ENCODE measurements at places on chromosomes 6 and 20. TPM values are rescaled to one million over a fixed set of nuclear protein-coding genes. Genes with fewer than 3 reads are reported as not detected.

TBXT gene
- total RNA-seq: not detected

DNA sequence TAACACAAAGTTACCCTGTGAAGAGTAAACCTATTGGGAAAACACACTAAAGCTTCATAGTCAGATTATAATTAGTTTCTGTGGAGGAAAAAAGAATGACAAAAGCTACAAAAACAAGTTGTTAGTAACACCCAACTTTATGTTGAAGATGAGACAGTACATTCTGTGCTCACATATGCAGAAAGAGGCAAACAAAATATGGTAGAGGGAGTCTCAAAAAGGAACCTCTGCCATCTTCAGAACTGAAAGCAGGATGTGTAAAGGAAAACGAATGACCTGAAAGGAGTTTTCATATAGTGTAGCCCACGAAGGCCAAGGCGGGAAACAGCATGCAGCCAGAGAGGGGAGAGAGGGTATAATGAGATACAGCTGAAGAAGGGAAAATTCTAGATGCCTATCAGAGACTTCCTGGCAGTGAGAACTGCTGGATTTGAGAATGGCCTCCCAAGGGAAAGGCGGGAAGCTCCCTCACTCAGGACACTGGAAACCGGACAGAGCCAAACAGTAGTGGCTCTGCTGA is 84.1 kb upstream of the HEY2 start:
- no peak overlapping the region for H3K27ac ChIP-seq
- DNase-seq: no peak
- no peaks in the 10 kb centered on the region for H3K27me3 ChIP-seq
- H3K4me3 ChIP-seq: no peak overlapping the region
- no peaks in the 10 kb centered on the region for H3K36me3 ChIP-seq

- no peak overlapping the region for H3K27ac ChIP-seq
- no peaks in the 10 kb centered on the region for H3K36me3 ChIP-seq
- H3K27me3 ChIP-seq: no peaks in the 10 kb centered on the region
- peaks cover under 1% of the 10 kb centered on the region for H3K4me1 ChIP-seq
- no peak overlapping the region for H3K4me3 ChIP-seq
Measured at GRCh38 chr20:7031222-7031621, 263.7 kb downstream of the BMP2 start.

INSM1 gene
- not detected for total RNA-seq

FNDC11 gene
- total RNA-seq: 0.25 TPM

- H3K4me1 ChIP-seq: no peaks in the 10 kb centered on the region
- H3K4me3 ChIP-seq: no peak overlapping the region
- no peaks in the 10 kb centered on the region for H3K36me3 ChIP-seq
- no peaks in the 10 kb centered on the region for H3K27me3 ChIP-seq
- no peak overlapping the region for H3K27ac ChIP-seq
Measured at GRCh38 chr6:6402591-6402990, 82.1 kb upstream of the F13A1 start.

FABP7 gene
- not detected for total RNA-seq

DNA sequence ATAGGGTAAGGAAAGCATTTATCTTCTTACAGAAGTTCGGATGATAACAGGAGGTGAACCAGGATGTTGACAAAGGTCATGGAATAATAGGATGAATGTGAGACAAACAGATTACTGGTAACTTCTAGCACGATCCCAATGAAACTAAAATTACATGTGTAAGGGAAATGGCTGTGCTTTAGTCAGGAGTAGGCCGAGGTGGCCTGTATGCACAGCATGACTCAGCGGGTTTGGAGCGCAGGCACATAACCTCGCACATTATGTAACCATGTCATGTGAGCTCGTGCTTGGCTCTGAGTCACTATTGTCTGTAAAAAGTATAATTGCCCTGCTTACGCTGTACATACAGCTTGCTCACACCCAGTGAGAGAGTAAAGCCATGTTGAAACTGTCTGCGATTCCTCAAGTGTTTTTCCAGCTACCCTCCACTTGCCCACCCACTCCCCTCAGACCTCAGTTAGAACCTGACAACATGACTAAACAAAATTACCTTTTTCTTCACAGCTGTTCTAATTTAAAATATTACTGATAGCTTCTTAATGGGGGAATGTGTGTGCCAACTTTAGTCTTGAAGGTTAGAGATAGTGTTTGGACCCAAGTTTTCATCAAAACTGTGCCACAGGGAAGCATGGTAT is 8.2 kb downstream of the CYB5R4 start:
- no peak overlapping the region for H3K27ac ChIP-seq
- H3K36me3 ChIP-seq: peaks cover 32% of the 10 kb centered on the region
- peak; percentile 15 for DNase-seq
- no peaks in the 10 kb centered on the region for H3K27me3 ChIP-seq
